ENCODE measurements at places on chromosomes 1 and 21. TPM values are rescaled to one million over a fixed set of nuclear protein-coding genes. Genes with fewer than 3 reads are reported as not detected.

KCNK1 gene
- total RNA-seq = 1.8 TPM

DNA sequence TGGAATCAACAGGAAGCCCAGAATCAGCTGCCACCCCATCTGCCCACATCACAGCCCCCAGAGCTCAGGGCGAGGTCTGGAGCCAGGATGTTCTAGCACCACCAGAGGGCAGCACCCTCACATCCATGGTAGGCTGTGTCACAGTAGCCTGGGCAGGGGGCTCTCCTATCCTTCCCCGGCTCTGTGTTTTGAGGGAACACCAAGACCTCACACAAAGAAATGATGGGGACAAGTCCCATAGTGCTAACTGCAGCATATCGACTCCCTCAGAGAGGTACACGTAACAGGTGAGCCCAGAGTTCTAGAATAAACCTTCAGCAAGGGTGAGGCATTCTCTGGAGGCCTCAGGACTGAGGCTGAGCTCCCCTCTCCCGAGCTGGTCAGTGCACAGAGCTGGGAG lies 2.3 kb upstream of the KCNC4 start:
- H3K4me1 ChIP-seq = peaks cover 12% of the 10 kb centered on the region
- no peak overlapping the region for H3K4me3 ChIP-seq
- H3K27me3 ChIP-seq = no peaks in the 10 kb centered on the region
- DNase-seq = peak; percentile 79
- no peaks in the 10 kb centered on the region for H3K36me3 ChIP-seq

CA6 gene
- total RNA-seq = not detected

AGO4 gene
- 17.4 TPM for total RNA-seq

MIXL1 gene
- total RNA-seq = 0.39 TPM

- H3K27me3 ChIP-seq = no peaks in the 10 kb centered on the region
- peaks cover 11% of the 10 kb centered on the region for H3K4me1 ChIP-seq
- no peaks in the 10 kb centered on the region for H3K36me3 ChIP-seq
- H3K4me3 ChIP-seq = no peak overlapping the region
These were observed 59.0 kb upstream of the IPO9 start for GRCh38 chr1:201769966-201770365.

DNA sequence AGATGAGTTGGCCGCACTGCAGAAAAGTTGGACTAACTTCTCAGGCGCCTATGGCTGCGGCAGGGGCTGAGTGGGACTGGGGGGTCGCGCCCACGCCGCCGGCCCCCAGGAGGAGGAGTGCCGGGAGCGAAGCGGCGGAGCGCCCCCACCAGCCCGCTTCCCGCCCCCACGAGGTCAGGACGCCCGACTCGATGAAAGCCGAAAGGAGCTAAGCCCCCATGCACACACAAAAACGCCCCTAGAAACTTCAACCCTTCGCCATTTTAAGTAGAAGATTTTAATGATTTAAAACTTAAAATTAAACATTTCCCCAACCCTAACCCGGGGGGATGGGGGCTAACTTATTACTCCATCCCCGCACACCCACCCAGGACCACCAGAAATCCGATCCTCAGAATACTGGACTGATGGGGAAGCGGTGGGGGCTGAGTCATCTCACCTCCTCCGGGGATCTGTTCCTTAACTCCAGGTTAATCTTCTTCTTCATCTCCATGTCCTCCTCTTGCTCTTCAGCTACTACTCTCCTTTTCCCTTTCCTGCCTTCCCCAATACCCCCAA lies 539 bp downstream of the ANP32E start:
- H3K27ac ChIP-seq = peak overlapping the region; percentile 98
- H3K4me3 ChIP-seq = peak overlapping the region; percentile 98
- no peak for DNase-seq
- H3K4me1 ChIP-seq = peaks cover 10% of the 10 kb centered on the region
- no peaks in the 10 kb centered on the region for H3K36me3 ChIP-seq
- H3K27me3 ChIP-seq = no peaks in the 10 kb centered on the region

DNA sequence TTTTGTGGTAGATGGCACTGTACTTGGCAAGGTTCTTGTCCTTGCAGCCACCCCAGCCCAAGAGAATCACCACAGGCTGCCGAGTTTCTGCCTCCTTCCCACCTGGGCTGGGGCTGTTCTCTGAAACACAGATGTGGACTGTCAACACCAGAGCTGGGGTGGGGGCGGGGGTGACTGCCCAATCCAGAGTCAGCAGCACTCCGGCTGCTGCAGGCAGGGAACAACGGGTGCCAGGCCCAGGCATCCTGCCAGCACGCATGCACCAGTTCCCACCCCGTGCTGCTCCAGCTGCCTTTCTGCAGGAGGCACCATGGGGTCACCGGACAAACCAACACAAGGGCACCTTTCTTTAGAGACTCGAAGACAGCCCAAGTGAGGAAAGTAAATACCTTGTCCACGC lies 14.1 kb downstream of the TMEM53 start:
- peak; percentile 77 for DNase-seq
- no peaks in the 10 kb centered on the region for H3K27me3 ChIP-seq
- H3K4me3 ChIP-seq = no peak overlapping the region
- H3K36me3 ChIP-seq = no peaks in the 10 kb centered on the region

DNA sequence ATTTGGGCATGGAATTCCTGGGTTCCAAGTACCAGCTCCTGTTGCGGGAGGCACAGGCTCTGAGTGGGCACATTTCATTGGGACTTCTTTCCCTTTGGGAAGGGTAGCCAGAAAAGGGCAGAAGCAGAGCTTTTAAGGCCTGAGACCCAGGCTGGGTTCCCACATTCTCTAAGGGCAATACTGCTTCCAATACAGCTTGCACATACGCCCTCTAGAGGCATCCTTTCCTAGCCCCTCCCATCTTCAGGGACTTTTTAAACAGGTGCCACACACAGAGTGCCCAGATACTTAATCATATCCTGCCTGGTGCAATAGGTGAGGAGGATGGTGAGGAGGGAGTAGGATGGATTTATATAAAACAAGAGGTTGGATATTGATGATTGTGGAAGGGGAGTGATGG lies 5.7 kb downstream of the GPR88 start:
- H3K4me3 ChIP-seq = no peak overlapping the region
- peaks cover 8% of the 10 kb centered on the region for H3K4me1 ChIP-seq
- no peak for DNase-seq
- H3K27me3 ChIP-seq = no peaks in the 10 kb centered on the region

C1orf185 gene
- 8.2 TPM for total RNA-seq

DNA sequence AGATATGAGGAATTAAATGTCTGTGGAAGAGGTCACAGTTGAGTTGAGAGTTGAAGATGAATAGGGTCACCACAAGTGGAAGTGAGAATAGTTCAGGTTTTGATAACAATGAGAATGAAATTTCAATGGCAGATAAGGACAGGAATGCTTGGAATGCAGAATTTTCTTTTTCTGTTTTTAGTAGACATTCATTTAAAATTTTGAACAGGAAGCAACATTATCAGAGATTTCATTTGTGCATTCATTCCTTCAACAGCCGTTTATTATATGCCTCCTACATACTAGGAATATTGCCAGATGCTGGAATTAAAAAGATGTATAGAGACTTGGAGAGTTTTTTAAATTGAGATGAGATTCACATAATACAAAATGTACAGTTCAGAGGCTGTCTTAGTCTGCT lies 126.8 kb downstream of the ITSN1 start:
- H3K36me3 ChIP-seq = no peaks in the 10 kb centered on the region
- no peak for DNase-seq
- no peaks in the 10 kb centered on the region for H3K27me3 ChIP-seq
- no peak overlapping the region for H3K27ac ChIP-seq

DNA sequence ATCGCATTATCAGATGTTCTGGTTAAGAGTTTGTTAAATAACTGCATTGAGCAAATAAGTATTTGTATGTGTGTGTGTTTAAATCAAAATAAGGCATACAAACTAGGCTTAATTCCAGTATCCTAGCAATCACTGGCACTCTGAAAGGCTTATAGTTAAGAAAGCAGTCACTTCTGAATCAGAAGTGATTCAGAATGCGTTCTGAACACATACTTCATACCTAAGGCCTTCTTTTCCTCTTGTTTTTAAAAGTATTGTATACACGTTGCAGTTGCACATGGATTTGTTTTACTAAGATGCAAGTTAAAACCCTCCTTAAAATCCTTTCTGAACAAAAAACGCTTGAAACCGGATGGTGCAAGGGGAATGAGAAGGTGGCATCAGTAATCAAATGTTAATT lies 238.4 kb upstream of the DMRTA2 start:
- no peak overlapping the region for H3K4me3 ChIP-seq
- no peak for DNase-seq
- no peak overlapping the region for H3K27ac ChIP-seq
- no peaks in the 10 kb centered on the region for H3K27me3 ChIP-seq
- H3K36me3 ChIP-seq = no peaks in the 10 kb centered on the region
